ENCODE measurements at places on chromosomes 16 and 17. TPM values are rescaled to one million over a fixed set of nuclear protein-coding genes. Genes with fewer than 3 reads are reported as not detected.

Gene PPM1E
- 0.55 TPM for total RNA-seq

Gene PRAC1
- total RNA-seq = not detected

Gene ITGAD
- not detected for total RNA-seq

Gene KRT40
- total RNA-seq = not detected

Gene ASGR1
- total RNA-seq = 1.3 TPM

Gene CORO6
- total RNA-seq = 12.2 TPM

Gene TAT
- not detected for total RNA-seq

Gene CES5A
- not detected for total RNA-seq

Gene DHRS13
- total RNA-seq = 6.5 TPM

Gene HOXB1
- not detected for total RNA-seq

Gene CCL16
- not detected for total RNA-seq

Gene CRHR1
- total RNA-seq = not detected

Gene AANAT
- total RNA-seq = not detected

Gene HSPB9
- not detected for total RNA-seq

Gene SYNRG
- total RNA-seq = 14.9 TPM

Gene C17orf67
- 0.87 TPM for total RNA-seq

Gene DPEP3
- total RNA-seq = not detected

Gene LRRC46
- 0.11 TPM for total RNA-seq

Gene SAMD14
- total RNA-seq = 1.8 TPM

Gene PRAC2
- total RNA-seq = not detected

Gene ABCC11
- total RNA-seq = 0.11 TPM

Gene ARRB2
- total RNA-seq = 5.2 TPM

All from uterine smooth muscle cell (primary cell).